ENCODE measurements at places on chromosomes 4 and X.

DNA sequence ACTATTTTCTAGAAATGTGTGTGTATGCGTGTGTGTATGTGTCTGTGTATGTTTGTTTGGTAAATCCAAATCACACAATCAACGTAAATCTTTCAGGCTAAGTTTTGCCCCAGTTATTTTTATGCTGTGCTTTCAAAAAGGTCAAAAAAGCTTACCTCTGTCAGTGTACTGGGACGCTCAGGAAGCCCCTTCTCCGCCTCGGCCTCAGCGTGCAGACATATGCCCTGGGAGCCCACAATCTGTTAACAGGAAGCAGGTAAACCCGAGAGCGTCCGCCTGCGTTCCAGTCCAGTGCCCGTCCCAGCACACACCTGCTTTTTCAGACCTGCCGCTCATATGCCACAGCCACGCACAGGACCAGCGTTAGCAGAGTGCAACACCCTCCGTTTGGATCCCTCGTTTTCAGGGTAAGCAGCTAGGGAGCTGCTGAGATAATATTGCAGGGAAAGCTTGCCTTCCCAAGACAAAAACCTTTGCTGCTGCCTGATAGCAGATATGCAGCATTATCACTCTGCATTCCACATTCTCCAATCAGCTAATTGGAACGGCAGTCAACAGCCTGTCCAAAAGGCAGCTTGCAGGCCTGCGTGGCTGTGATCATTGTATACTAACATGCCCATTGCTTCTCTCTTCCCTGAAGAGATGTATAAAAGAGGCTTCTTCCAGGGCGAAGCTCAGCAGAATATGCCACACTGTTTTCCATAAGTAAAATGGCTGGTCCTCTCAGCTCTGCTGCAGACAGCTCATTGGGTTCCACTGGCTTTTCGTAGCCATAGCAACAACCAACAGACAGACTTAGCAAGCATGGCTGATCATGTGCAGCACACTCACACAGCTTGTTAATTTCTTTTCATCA lies at the start of gene SORBS2:
Gene SORBS2, minus strand, starts transcription at position 686 of the 856 bp plus-strand sequence. CDS start 121,623 bp downstream, outside the sequence.
- DNase-seq = no peak

DNA sequence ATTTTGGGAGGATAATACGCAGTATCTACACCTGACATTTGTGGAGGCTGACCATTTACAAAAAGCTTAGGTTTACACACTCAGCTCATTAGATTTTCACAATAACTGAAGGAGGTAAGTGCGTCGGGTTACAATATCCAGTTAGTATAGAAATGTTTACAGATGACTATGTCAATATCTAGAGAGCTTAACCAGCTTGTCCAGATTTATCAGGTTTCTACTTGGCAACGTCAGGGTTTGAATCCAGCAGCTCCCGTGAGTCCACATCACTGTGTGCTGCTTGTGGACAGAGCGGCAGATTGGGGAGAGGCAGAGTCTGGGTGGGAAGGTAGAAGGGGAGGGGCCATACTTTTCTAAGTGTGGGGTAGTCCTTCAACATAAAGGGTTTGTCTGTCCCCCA lies 28.3 kb downstream of the ARHGAP10 start:
- DNase-seq = no peak

- no peak for DNase-seq
Observed at GRCh38 chr4:54372951-54373350, 143.9 kb downstream of the PDGFRA start.

DNA sequence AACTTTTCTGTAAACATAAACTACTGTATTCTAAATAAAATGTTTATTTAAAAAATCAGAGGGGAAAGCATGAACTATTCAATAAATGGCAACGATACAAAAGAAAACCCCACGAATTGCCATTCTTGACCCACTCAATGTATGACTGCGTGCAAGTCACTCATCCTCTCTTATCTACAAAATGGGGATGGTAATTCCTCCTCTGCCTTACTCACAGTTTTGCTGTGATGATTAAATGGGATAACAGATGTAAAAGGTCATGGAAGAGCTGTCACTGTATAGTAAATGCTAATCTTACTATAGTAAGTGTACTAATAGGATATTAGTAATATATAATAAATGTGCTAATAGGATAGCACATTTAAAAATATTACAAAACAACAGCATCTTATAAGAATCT lies 173.4 kb downstream of the SCFD2 start:
- DNase-seq = no peak

DNA sequence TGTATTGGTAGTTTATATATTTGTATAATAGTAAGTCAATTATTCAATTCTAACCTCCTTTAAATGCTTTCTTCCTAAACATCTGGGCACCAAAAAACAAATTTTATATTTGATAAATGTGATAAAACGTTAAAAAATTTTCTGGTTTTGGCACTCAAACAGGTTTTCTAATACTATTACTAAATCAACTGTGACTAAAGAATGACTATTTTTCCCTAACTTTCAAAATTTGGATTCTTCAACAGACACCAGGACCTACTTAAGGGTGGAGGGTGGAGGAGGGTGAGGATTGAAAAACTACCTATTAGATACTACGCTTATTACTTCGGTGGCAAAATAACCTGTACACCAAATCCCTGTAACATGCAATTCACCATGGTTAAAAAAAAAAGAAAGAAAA lies 555.5 kb downstream of the IL15 start:
- no peak for DNase-seq

GRCh38 chrX:40845331-40845911 lies 110.1 kb upstream of the MED14 start:
- DNase-seq = no peak

GRCh38 chr4:683247-683897 lies 5.6 kb downstream of the SLC49A3 start:
- DNase-seq = no peak

DNA sequence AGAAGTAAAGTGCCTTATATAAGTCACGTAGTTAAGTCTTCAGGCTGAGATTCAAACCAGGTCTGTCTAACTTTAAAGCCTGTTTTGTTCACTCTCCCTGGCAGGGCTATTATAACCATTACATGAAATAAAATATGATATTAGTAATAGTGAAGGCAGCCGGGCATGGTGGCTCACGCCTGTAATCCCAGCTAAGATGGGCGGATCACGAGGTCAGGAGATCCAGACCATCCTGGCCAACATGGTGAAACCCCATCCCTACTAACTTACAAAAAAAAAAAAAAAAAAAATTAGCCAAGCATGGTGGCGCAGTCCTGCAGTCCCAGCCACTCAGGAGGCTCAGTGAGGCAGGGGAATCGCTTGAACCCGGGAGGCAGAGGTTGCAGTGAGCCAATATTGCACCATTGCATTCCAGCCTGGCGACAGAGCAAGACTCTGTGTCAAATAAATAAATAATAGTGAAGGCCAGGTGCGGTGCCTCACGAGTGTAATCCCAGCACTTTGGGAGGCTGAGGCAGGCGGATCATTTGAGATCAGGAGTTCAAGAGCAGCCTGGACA lies 22.1 kb upstream of the SOWAHD start:
- no peak for DNase-seq

DNA sequence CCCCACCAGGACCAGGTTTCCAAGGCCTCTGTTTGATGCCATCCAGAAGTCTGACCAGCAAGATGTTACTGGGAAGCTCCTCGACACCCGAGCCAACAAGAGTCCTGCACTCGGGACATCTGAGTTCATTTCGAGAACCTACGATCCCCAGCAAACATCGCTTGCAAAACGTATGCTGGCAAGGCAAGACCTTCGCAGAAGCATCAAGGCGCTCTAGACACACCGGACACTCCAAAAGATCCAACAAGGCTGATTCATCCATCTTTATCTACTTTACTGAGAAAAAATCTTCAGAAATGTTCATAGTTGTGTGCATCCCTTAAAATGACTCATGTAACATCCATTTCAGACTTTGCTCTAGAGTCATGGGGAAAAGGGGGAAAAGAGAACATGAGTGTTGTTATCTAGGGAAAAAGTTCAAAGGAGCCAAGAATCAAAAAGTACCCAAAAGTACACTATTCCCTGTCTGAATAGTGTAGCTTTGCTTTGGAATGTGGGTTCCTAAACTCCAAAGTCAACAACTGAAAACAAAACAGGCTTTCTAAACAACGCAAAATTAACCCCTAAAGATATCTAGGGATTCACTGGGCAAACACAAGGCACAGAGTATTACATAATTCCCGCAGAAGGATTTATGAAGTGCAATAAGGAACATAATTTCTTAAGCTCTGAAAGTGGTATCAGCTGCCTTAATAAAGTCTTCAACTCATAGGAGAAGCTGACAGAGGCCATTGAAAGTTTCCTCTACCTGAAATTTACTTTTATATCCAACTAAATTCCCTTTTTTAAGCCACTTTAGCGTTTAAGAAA lies 1.6 kb downstream of the SH3RF1 start:
- no peak for DNase-seq

GRCh38 chr4:108979759-108980158 lies 216.9 kb upstream of the ETNPPL start:
- DNase-seq = no peak

- no peak for DNase-seq
Observed at GRCh38 chrX:149151805-149152757, 353.0 kb downstream of the IDS start.

GRCh38 chr4:177301126-177301639 lies 8.5 kb upstream of the NEIL3 start:
- no peak for DNase-seq

GRCh38 chr4:184021389-184021788 lies 116.3 kb downstream of the STOX2 start:
- no peak for DNase-seq

DNA sequence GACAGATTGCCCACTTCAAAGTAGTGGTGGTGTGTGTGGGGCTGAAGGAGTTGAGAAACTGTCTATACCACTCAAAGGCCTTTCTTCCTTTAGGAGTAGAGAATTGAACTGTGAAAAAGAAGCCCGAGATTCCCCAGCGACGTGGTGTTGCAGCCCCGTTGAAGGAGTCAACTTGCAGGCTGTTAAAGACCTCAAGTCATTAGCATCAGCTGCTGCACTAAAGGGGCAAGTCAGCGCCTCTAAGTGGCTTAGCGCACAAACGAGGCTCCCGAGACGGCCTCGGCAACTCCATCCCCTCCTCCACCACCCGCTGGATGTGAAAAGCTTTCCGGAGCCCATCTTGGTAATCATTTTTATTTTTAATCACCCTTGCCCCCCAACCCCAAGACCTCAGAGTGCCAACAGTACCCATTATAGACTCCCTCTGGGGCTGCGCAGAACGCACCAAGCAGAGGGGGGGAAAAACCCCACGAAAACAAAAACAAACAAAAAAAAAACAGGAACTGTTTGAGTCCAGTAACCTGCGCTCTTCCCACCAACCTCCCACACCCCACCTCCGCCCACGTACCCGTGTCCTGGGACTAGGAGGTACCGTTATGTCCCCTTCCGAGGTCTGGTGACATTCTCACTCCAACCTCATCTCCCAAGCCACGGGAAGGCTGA lies 913 bp upstream of the PRDM8 start:
- DNase-seq = no peak

DNA sequence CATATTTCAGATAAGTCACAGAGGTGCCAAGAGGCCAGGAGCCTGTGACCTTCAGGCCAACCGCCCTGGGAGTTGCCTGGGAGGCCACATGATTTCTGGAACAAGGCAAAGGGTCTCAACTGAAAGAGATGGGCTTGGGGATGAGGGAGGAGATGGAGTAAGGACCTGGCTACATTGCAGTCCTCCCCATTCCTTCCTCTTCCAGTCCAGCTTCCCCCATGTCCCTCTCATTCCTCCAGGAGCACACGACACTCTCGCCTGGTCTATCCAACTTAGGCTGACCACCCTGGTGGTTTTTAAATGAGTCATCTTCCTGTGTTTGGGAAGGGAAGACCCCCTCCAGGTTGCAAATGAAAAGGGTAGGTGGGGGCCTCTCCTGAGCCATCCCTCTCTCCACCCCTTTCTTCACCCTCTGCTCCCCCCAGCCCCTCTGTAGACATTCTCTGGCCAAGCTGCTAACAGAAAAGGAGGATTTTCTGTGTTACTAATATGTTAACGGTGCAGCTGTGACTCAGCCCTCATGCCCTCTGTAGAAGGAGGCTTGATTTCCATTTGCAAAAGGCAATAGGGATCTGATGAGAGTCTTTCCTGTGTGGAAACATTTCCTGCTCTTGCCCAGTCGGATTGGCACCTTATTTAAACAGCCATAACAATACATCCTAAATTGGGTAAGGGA lies 79.2 kb downstream of the RTL5 start:
- DNase-seq = no peak

DNA sequence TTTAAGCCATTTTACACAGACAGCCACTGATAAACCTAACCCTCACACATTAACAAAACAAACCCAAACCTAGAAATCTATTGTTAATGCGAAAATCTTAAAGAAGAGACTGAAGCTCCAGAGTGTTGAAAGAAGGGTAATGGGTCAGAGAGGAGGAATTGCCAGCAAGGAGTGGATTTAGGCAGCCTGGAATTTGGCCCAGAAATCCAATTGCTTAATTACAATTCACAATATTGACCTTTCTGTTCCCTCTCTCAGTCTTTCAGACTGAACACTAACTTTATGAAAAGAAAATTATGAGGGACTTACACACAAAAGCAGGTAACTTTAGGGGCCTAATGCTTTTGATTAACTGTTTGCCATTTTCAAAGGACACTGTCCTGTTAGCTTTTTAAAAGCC lies 185.2 kb upstream of the GPC4 start:
- no peak for DNase-seq

- DNase-seq = no peak
Observed at GRCh38 chrX:101759000-101759399, 99.3 kb upstream of the ARMCX2 start.

- no peak for DNase-seq
Observed at GRCh38 chr4:143559757-143560147, 46.2 kb downstream of the SMARCA5 start.

DNA sequence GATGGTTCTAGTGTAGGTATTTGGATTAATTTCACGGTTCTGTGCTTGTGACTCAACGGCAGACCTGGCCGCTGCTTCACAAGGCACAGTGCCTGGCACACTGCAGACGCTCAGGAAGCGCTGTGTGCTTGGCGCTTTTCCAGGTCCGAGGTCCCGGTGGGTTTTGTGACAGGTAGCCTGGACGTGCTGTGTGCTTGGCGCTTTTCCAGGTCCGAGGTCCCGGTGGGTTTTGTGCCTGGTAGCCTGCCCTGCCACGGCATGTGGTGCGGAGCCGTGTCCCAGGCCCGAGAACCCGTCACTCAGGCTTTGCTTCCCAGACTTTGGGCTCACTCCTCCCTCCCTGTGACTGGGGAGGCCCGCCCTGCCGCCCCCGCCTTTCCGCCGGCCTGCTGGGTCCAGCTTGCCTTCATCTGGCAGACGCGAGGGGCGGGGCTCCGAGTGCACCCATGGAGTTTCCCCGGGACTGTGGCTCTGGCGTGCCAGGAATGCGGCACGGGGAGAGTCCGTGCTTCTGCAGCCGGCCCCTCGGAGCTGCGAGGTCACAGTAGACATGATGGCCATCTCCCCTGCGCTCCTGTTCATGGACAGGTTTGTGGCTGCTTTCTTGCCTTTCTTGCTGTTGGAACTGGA lies 44.2 kb downstream of the TBC1D14 start:
- no peak for DNase-seq

All from activated CD4-positive, CD25-positive, alpha-beta regulatory T cell treated with anti-CD3 and anti-CD28 coated beads, Interleukin-2, amount 50 U/mL, for 72 hours (primary cell).